ENCODE measurements at places on chromosomes 5 and 9. TPM values are rescaled to one million over a fixed set of nuclear protein-coding genes. Genes with fewer than 3 reads are reported as not detected.

Gene IL9
- not detected for total RNA-seq

Gene LRRC19
- 0.27 TPM for total RNA-seq

Gene COL5A1
- 29.0 TPM for total RNA-seq

- H3K4me3 ChIP-seq: no peak overlapping the region
- H3K27ac ChIP-seq: no peak overlapping the region
- no peak for DNase-seq
- H3K27me3 ChIP-seq: no peaks in the 10 kb centered on the region
- H3K36me3 ChIP-seq: no peaks in the 10 kb centered on the region
- peaks cover 4% of the 10 kb centered on the region for H3K4me1 ChIP-seq
These were observed 63.9 kb downstream of the KIAA1958 start for GRCh38 chr9:112550531-112550930.

GRCh38 chr9:131545003-131545785 lies at the start of gene PRRT1B:
Gene PRRT1B (plus strand): TSS chr9:131545523. CDS start chr9:131545616, 93 bp downstream.
- peak within 1 kb of the TSS; percentile 54 for H3K4me3 ChIP-seq
- H3K36me3 ChIP-seq: no peaks in the 10 kb centered on the region
- peaks cover 33% of the 10 kb centered on the region for H3K27me3 ChIP-seq
- peak; percentile 91 for DNase-seq
- peak within 1 kb of the TSS; percentile 24 for H3K27ac ChIP-seq
- peaks cover 13% of the 10 kb centered on the region for H3K4me1 ChIP-seq

Gene ZNF483
- 5.1 TPM for total RNA-seq

- no peaks in the 10 kb centered on the region for H3K4me1 ChIP-seq
- DNase-seq: no peak
- H3K36me3 ChIP-seq: no peaks in the 10 kb centered on the region
- no peaks in the 10 kb centered on the region for H3K27me3 ChIP-seq
These were observed 121.7 kb downstream of the FOCAD start for GRCh38 chr9:20805766-20806165.

Gene SLF1
- total RNA-seq: 6.1 TPM

DNA sequence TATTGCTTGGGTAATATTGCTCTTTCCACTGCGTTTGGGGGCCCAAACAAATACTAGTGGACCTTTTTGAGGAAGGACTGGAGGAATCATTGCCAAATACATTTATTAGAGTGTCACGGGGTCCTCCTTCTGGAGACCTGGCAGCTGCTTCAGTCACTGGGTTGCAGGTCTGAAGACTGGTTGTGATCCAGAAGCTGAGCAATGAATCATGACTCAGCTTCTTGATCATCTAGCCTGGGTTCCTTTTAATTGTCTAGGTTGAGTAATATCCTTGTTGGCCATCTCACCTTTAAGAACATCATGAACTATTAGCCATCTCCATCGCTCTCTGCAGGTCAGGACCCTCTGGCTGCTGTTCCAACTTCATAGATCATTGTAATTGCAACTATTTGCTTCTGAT lies 15.4 kb upstream of the UBAP1 start:
- H3K4me1 ChIP-seq: no peaks in the 10 kb centered on the region
- H3K27me3 ChIP-seq: no peaks in the 10 kb centered on the region
- no peaks in the 10 kb centered on the region for H3K36me3 ChIP-seq

- no peaks in the 10 kb centered on the region for H3K36me3 ChIP-seq
- no peak overlapping the region for H3K27ac ChIP-seq
These were observed 1.2 kb upstream of the F12 start for GRCh38 chr5:177410575-177410974.

- H3K36me3 ChIP-seq: no peaks in the 10 kb centered on the region
- H3K27me3 ChIP-seq: no peaks in the 10 kb centered on the region
- no peak overlapping the region for H3K4me3 ChIP-seq
These were observed 45.7 kb downstream of the SNX18 start for GRCh38 chr5:54563083-54563761.

Gene PTGER4
- total RNA-seq: 29.1 TPM

Gene ANAPC2
- 58.2 TPM for total RNA-seq

Gene SLC34A3
- not detected for total RNA-seq

DNA sequence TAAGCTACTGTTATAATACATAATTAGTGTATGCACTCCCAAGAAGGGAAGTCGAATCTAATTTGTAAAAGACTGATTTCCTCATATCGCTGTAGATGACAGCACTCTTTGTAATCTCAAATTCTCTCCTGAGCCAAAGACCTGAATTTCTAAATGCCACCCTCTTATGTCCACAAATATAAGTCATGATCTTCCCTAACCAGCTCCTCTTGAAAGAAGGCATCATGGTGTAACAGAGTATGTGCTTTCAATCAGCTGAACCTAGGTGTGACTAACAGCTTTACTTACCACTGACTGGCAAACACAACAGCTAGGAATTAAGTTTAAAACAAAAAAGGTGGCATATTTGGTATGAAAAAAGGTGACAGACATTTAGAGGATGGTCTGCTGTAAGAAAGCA lies 34.0 kb upstream of the CTNNAL1 start:
- peaks cover 89% of the 10 kb centered on the region for H3K36me3 ChIP-seq
- H3K27ac ChIP-seq: no peak overlapping the region
- H3K27me3 ChIP-seq: no peaks in the 10 kb centered on the region
- no peak overlapping the region for H3K4me3 ChIP-seq
- no peak for DNase-seq

DNA sequence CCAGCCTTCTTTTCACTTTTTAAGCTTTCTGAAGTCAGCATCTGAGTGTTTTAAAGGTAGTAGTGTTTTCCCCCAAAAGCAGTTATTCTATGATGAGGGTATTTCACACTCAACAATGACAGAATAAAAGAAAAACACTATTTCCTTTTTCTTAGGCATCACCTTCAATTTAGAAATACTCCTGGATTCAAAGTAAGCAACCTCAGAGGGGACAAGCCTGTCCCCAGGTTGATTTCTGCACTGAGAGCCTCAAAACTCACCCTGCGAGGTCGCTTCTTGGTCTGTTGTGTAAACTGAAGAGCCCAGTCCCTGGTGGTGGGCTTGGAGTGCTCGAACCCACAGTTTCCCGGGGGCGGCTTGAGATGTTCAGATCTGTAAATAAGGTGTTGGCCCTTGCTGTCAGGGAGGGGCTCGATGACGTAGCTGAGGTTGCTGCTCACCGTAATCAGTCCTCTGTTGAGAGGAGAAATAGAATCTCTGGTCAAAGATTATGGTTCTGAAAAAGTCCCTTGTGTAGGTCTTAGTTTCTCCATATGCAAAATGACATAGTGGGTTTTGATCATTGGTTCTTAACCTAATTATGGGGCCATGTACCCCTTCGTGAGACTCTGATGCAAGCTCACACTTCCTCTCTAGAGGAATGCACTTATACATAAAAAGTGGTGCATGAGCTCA lies 55.9 kb downstream of the ADAM19 start:
- no peak overlapping the region for H3K4me3 ChIP-seq
- H3K27me3 ChIP-seq: no peaks in the 10 kb centered on the region
- no peak for DNase-seq

DNA sequence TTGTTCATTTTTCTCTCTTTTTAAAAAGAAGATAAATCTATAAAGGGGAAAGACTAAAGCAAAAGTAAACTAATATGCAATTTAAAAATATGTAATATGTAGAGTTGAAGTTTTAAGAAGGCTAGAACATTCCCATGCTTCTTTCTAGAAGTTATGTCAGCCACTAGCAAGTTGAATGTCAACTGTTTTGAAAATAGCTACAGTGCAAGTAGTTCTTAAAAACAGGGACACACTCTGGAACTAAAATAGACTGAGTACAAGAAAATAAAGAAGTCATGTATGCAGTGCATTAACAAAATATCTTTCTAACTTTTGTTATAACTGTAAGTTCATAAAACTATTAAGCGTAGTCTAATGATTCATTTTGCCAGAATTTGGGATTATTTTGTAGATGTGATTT lies 7.9 kb downstream of the TMEM38B start:
- no peak for DNase-seq
- no peak overlapping the region for H3K27ac ChIP-seq
- H3K4me1 ChIP-seq: no peaks in the 10 kb centered on the region
- H3K4me3 ChIP-seq: no peak overlapping the region
- H3K27me3 ChIP-seq: no peaks in the 10 kb centered on the region
- no peaks in the 10 kb centered on the region for H3K36me3 ChIP-seq

Gene FIBCD1
- 1.3 TPM for total RNA-seq

GRCh38 chr5:54259090-54259489 lies 51.3 kb downstream of the ARL15 start:
- no peak for DNase-seq
- no peak overlapping the region for H3K27ac ChIP-seq
- no peak overlapping the region for H3K4me3 ChIP-seq
- no peaks in the 10 kb centered on the region for H3K36me3 ChIP-seq

DNA sequence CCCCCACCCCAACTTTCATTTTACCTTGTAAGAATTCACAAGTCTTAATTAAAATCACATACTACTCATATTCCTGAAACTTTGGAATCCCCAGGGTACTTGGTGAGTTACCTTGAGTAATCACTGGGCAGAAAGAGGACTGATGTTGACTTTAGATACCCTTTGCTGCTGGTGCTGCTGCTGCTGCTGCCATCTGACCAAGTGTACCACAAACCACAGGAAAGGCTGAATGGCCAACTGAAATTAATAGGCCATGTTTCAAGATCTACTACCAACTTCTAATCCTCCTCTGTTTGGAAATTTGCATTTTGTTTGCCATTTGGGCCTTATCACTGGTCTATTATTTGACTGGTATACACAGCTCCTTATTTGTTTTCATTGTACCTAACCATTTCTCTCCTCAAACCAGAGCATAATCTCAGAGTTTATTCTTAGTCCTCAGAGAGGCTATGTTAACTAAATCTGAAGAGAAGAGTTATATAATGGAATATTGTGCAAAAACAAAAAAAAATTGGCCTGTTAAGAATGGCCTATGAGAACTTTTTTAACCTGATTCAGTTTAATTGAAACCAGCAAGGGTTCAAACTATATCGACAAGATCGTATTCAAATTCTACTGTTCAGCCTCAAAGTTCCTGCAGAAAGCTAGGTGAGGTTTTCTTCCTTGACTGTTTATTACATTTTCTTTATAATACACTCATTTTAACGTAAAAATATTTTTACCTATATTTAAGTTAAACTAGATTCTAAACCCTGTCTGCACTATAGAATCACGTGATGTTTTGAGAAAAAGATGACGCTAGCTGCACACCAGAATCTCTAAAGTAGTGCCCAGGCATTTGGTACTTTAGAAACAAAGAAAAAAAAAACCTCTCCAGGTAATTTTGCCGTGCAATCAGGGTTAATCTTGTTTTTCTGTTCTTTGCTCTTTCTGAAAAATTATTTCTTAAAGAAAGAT lies 13.1 kb downstream of the SELENOP start:
- no peak for DNase-seq
- H3K27ac ChIP-seq: no peak overlapping the region
- no peaks in the 10 kb centered on the region for H3K4me1 ChIP-seq
- no peak overlapping the region for H3K4me3 ChIP-seq

DNA sequence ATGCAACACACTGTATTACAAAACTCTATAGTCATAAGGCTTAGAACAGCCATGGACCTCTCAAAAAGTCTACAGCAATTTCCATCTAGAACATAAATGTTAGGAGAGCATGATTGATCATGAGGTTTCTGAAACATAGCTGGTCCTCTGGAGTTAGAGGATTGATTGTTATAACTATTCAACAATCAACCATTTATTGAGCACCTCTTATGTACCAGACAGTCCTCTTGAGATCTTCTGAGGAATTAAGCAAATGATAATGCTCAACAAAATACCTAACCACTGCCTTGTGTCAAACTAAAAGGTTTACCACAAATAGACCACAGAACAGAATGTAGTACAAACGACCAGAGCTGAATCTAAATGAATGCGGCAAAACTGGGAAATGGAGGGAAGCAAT lies 3.4 kb upstream of the AGTPBP1 start:
- H3K27ac ChIP-seq: no peak overlapping the region
- no peak for DNase-seq
- no peaks in the 10 kb centered on the region for H3K27me3 ChIP-seq

DNA sequence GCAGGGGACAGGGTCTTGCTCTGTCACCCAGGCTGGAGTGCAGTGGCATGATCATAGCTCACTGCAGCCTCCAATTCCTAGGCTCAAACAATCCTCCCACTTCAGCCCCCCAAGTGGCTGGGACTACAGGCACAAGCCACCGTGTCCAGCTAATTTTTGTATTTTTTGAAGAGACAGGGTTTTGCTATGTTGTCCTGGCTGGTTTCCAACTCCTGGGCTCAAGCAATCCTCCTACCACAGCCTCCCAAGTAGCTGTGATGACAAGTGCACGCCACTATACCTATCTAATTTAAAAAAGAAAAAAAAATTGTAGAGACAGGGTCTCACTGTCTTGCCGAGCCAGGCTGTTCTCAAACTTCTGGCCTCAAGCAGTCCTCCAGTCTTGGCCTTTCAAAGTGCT lies 31.6 kb upstream of the LECT2 start:
- H3K4me1 ChIP-seq: no peaks in the 10 kb centered on the region
- no peak for DNase-seq
- H3K4me3 ChIP-seq: no peak overlapping the region

- H3K27me3 ChIP-seq: no peaks in the 10 kb centered on the region
- H3K4me1 ChIP-seq: no peaks in the 10 kb centered on the region
- H3K36me3 ChIP-seq: no peaks in the 10 kb centered on the region
- no peak for DNase-seq
These were observed 705.6 kb downstream of the SEMA5A start for GRCh38 chr5:8840237-8840636.

DNA sequence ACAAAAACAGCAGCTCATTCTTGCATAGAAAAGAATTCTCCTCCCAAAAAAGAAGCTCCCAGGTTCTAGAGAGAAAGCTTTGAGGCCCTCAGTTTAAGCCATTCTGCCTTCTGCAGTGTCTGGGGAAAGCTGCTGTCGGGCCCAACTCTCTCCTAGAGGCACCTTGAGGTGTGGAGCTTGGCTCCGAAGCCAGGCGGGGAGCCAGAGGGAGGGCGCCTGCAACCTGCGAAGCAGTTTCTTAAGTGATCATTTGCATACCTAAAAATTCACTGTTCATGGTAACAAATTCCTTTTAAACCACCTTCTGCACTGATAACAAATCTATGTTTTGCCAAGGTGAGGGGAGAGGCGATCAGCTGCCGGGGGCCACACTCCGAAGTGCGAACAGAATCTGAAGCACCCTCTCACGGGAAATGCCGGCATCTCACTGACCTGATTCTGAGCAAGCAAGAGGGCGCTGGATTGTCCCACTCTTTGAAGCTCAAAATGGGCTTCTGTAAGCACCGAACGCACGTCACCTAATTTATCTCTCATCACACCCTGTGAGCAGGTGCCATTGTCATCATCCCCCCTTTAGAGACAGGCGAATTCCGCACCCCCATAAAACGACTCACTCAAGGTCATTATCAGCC lies 86.1 kb downstream of the GTF3C4 start:
- H3K36me3 ChIP-seq: no peaks in the 10 kb centered on the region
- no peak overlapping the region for H3K4me3 ChIP-seq
- H3K27me3 ChIP-seq: no peaks in the 10 kb centered on the region
- H3K27ac ChIP-seq: no peak overlapping the region

GRCh38 chr5:23631302-23632045 lies 124.1 kb downstream of the PRDM9 start:
- no peak overlapping the region for H3K27ac ChIP-seq
- H3K4me1 ChIP-seq: no peaks in the 10 kb centered on the region
- H3K4me3 ChIP-seq: no peak overlapping the region
- no peak for DNase-seq
- no peaks in the 10 kb centered on the region for H3K27me3 ChIP-seq
- H3K36me3 ChIP-seq: no peaks in the 10 kb centered on the region

- H3K27me3 ChIP-seq: no peaks in the 10 kb centered on the region
- no peaks in the 10 kb centered on the region for H3K36me3 ChIP-seq
- no peak for DNase-seq
- H3K4me3 ChIP-seq: no peak overlapping the region
These were observed 75.2 kb downstream of the AOPEP start for GRCh38 chr9:94801681-94802080.

Gene KCNMB1
- 2.5 TPM for total RNA-seq
